ENCODE measurements at places on chromosomes 16 and 17.
A peak's percentile ranks its signal among the peaks of the same experiment; 100 is the strongest.

DNA sequence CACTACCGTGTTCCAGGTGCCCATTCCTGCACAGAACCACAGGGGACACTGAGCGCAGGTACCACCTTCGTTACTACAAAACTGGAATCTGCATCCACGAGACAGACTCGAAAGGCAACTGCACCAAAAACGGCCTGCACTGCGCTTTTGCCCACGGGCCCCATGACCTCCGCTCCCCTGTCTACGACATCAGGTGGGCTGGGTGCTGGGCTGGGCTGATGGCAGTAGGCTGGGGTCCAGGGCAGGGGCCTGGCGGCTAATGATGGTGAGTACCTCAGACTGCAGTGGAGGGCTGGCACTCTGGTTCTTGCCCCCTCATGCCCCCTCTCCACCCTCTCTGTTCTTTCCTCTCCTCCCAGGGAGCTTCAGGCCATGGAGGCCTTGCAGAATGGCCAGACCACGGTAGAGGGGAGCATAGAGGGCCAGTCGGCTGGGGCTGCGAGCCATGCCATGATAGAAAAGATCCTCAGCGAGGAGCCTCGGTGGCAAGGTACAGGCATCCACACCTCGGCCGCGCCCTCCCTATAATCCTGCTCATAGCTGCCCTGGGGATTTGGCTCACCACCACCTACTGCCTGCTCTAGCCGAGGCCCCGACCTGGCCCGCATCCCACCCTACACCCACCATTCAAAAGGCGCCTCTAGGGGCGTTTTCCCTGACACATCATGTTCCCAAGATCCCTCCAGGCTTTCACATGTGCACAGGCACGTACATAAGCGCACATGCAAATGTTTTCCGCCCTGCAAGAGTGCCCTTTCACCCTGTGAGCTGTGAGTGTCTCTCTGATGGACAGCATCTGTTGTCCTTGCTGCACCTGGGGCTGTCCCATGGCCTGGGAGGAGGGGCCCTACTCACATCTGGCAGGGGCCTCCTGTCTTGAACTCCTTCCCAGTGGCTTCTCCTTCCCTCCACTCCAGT, 27.7 kb downstream of the UNK start:
- DNase-seq = no peak

GRCh38 chr17:42678951-42679491, 2.2 kb upstream of the PLEKHH3 start:
- DNase-seq = peak; percentile 76

DNA sequence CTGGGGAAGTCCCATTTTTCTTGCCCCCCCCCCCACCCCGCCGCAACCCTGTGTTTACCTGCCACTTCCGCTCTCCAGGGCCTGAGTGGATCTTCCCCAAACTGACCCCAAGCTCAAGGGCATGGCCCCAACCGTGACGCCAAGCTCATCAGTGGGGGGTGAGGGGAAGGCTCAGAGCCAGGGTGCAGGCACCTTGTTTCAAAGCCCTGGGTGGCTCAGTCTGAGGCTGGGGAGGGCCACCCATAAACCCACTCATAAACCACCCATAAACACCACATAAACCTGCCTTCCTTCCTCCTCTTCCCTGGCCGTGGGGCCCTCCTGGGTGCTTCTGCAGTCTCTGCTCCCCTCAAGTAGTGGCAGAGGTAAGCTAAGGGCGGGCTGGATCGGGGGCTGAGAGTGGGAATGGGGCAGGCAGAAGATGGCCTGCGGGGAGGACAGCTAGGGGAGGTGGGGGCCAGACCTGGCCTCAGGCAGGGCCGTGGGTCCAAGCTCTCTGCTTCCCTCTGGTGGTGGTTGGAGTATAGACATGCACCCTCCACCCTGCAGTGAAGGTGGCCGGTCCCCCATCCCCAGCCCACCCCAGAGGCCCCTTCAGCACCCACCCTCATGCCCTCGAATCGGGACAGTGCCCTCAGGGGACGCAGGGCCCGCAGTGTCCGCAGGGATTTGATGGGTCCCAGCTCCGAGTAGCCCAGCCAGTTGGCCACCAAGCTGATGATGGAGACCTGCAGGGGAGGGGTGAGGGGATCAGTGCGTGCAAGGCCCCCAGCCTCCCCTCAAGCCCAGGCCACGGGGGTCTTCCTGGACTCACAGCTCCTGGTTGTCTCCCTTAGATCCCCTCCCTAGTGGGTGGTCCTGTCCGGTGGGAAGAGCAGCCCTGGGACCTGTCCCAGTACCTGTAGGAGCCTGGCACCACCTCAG, 14.6 kb upstream of the CD79B start:
- DNase-seq = peak; percentile 91

- DNase-seq = no peak
Measured at GRCh38 chr17:82840431-82840831, 609 bp upstream of the ZNF750 start.

DNA sequence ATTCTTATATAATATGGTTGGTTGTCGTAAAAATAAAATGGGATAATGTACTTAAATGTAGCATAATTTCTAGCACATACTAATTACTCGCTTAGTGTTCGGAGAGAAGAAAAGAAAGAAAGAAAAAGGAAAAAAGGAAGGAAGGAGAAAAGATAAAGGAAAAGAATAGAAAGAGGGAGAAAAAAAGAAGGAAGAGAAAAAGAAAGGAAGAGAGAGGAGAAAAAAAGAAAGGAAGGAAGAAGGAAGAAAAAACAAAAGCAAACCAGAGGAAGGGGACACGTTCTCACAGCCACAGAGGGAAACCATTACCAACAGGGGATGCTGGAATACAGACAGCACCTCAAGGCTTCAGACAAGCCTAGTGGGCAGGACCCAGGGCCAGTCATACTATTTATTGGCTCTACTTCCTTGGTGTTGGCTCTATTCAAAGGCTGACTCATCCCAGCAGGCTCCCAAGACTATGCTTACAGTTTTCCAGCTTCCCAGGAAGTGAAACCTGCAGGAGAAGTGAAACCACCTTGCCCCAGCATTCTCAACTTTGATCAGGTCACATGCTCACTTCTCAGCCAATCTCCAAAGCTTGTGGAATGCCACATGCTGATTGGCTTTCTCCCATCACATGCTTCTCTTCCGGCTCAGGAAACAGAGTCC, 273.5 kb upstream of the IRX5 start:
- no peak for DNase-seq

DNA sequence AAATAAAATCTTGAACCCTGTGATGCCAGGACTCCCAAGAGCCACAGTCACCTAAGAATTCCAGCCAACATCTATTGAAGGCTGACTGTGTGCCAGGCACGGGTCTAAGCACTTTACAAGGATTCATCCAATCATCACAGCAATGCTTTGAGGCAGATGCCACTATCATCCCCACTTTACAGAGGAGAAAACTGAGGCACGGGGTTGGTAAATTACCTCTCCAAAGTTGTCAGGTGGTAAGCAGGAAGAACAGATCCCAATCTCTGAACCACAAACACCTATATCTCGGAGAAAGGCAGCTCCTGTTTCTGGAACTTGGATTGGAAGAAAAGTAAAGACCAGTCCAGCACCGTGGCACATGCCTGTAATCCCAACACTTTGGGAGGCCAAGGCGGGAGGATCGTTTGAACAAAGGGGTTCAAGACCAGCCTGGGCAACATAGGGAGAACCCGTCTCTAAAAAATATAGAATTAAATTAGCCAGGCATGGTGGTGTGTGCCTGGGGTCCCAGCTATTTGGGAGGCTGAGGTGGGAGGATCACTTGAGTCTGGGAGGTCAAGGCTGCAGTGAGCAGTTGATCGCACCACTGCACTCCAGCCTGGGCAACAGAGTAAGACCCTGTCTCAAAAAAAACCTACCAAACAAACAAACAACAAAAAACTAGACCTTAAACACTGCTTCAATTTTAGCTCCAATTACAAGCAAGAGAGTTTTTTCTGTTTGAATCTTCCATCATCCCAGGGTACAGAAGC, 60.7 kb upstream of the SIAH1 start:
- DNase-seq = no peak

- DNase-seq = no peak
Measured at GRCh38 chr17:65564793-65565192, 3.3 kb upstream of the AXIN2 start.
